ENCODE measurements at places on chromosomes 12 and 14.

- no peak for DNase-seq
Observed at GRCh38 chr12:132071040-132071810, 72.9 kb downstream of the DDX51 start.

DNA sequence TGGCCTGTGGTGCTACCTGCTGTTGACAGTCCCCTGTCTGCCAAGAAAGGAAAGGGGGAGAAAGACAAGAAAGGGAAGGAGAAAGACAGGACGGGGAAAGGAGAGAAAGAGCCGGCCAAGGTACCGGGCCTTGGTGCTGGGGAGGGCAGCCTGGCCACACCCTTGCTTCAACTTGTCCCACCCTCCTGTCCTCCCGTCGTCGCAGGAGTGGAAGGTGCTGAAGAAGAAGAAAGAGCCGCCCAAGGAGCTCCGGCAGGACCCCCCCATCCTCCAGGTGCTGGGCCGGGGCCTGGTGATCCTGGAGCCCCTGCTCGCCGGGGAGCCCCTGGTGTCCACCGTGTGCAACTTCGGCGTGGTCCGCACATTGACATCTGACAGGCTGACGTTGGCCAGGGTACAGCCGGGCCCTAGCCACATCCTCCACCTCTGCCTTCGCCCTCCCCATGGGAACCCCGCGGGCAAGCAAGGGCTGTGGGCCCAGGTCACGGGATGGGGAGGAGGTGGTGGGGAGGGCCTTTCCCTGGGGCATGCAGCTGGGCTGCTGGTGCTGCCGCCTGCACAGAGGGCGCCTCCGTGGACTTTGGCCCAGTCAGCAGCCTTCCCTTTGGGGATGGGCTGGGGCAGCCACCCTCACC lies 2.9 kb upstream of the B3GNT4 start:
- no peak for DNase-seq

DNA sequence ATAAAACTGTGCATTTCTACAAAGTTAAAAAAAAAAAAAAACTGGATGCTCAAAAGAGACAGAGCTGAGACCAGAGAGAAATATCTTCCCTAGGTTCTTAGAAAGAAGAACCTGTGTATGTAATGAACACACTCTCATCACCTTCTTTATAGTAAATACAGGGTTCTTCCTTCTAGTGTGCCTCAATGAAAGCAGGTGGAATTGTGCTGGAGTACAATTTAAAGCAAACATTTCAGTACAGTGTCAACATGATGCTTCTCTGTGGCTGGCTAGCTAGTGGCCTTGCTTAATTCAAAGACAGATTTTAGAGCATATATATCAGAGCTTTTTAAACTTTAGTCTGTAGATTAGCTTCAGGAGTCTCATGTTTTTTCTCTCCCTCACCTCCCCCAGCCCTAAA lies 249.8 kb upstream of the ARHGAP5 start:
- DNase-seq, result no peak

DNA sequence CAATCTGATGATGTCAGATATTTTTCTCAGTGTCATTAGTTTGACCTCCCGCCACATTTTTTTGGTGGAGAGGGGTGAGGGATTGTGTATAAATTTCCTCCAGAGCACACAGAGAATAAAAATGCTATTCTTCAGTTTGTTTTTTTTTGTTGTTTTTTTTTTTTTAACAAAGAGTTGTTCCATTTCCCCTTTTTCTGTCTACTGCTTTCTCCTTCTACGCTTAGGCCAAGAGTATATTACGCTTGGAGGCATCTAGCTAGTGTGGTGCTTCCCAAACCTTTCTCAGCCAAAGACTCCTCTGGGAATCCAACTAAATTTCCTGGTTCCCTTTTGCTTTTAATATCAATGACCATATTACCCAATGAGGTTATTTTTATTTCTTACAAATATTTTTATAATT lies 465.6 kb downstream of the ZFP36L1 start:
- DNase-seq, result no peak

DNA sequence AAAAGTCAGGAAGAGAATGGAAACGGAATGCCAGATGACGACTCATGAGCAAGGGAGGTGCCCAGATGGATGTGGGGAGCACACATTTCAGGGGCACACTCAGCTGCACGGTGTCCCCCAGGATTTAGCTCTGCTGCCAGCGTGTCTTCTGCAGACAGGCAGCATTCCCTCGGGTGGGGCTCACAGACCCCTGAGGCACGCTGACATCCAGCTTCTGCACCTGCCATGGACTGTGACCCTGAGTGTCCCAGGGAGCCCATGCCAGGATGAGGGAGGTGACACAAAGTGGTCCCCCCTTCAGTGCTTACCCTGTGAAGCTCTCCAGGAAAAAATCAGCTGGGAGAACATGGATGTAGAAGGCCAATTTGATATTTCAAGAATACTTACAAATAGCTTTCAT lies 84.2 kb downstream of the PIWIL1 start:
- DNase-seq, result no peak

- no peak for DNase-seq
Observed at GRCh38 chr14:22870811-22871223, 723 bp upstream of the LRP10 start.

- peak; percentile 89 for DNase-seq
Observed at GRCh38 chr12:8914716-8915526, 612 bp downstream of the PHC1 start.

GRCh38 chr14:69571449-69572029 lies 3.1 kb downstream of the CCDC177 start:
- no peak for DNase-seq

- no peak for DNase-seq
Observed at GRCh38 chr12:85998074-85998473, 124.0 kb downstream of the NTS start.

All from muscle of back (tissue), 13 donors.